ENCODE measurements at places on chromosomes 2 and 18.
A peak's percentile ranks its signal among the peaks of the same experiment; 100 is the strongest.

DNA sequence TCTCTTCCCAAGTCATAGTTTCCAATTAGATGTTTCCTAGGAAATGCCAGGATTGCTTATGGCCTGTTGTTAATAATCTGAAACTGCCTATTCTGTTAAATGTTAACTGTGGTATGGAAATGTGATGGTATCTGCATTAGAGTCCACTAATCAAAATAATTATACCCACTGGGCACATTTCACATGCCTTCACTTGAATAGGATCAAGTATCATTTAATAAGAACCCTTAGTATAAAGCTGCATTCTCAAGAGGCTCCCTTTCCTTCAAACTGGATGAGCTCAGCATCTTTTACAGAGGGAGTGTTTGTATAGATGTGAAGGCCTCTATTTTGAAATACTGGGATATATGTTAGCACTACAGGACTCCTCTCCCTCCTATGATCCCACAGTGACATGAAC is 477.2 kb upstream of the VRK2 start:
- no peak for DNase-seq

DNA sequence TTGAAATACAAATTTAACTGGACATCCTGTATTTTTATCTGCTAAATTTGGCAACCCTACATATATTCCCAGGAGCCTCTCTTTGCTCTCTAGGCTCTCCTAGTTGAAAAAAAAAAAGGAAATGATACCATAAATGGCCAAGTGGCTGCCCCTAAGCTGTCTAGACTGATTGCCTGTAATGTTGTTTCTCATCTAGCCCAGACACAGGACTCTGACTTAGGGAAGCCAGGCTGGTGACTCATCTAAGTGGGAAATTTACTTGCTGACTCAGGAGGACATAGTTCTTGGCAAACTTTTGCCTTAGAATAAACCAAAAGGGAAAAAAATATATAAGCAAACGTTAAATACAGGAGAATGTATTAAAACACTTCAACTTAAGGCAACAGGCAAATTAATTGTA is 14.6 kb upstream of the ITGAV start:
- DNase-seq: peak; percentile 44

GRCh38 chr2:27798948-27799645 is 27.6 kb downstream of the MRPL33 start:
- no peak for DNase-seq

- no peak for DNase-seq
These were observed 757.5 kb downstream of the DPP10 start for GRCh38 chr2:115199966-115200365.

DNA sequence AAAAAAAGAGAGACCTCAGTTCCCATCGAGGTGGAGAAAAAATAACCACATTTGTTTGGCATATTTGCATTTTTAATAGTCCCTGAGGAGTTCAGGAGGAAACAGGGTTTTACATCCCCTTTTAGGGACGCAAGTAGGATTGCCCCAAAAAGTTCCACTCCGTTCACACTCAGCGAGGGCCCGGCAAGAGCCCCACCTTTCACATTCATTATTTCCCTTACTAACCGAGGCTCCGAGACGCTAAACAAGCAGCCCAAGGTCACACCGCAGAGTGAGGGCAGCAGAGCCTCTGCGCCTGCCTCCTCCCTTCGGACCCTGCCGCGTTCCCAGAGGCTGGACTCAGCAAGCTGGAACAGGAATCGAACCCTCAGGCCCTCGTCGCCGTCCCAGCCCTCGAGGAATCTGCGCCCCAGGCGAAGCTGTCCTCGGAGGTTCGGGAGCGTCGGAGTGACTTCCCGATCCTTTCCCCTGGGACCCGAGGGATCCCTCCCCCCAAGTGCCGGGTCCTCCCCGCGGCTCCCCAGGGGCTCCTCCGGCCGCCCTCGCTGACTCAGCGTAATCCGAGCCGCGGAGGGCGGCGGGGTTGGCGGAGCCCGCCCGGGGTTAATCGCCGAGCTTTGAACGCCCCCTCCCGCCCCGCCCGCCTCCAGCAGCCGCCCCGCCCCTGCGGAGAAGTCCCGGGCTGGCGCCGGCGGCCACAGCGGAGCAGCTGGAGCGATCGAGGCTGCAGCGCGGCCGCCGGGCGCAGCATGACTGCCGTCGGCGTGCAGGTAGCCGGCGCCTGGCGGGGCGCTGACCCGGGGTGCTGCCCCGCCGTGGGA is at the start of gene TMEM37:
Gene TMEM37, plus strand, starts transcription at position 700 of the 821 bp plus-strand sequence. Its CDS starts 50 bp downstream, at position 750.
- no peak for DNase-seq

GRCh38 chr2:181955010-181955409 is 30.6 kb upstream of the PPP1R1C start:
- no peak for DNase-seq

DNA sequence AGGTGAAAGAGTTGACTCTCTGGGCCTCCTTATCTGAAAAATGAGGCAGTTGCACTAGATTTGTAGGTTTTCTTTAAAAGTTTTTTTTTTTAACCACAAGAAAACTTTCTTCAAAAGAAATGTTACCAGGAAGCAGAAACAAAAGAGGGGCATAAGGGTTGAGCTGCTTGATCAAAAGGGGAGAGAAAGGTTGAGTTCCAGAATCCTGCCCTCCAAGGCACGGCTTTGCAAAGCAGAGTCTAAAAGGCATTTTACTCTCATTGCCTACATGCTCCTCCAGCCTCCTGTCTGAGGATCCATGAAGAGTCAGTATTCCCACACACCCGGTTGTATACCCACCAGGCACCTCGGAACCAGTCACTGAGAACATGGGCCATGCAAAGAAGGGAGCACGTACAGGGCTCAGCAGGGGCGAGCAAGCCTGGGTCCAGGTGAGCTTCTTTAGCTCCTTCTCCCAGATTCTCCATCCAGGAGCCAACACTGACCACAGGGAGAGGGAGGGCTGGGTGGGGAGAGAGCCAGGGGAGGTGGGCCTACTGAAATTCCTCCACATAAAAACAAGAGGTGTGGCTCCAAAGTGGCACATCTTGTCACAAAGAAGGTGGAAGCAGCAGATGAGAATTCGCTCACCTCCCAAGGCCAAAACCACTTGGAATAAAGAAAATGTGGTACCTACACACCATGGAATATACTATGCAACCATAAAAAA is 116.0 kb upstream of the EPC2 start:
- DNase-seq: no peak

DNA sequence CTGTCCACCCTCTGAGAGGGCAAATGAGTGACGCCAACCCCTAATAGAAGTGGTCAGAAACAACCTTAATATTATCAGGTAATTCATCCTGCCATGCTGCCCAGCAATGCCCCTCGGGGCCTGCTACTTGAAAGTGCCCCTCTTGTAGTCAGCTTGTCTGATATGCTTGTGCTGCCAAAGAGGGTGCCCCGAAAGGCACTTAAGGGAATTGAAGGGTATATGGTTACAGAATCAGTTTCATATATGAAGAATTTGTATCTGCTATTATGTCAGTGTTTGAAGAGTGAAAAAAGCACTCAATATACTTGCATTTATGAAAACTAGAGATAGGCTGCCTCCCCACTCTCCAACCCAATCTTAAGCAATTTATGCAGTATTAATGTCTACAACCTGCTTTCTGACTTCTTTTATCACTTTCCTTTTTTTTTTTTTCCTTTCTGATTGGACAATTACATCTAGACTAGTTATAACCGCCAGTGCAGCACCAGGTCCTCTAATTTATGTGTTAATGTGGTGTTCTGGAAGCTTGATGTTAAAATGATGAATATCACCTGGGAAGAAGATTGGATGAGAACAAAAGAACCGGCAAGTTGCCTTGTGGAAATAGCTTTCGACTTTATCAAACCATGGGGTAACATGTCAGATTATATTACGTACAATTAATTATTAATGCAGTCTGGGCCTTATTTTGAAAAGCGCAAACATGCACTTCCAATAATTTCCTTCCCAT is 646.9 kb upstream of the ACVR2A start:
- DNase-seq: no peak

DNA sequence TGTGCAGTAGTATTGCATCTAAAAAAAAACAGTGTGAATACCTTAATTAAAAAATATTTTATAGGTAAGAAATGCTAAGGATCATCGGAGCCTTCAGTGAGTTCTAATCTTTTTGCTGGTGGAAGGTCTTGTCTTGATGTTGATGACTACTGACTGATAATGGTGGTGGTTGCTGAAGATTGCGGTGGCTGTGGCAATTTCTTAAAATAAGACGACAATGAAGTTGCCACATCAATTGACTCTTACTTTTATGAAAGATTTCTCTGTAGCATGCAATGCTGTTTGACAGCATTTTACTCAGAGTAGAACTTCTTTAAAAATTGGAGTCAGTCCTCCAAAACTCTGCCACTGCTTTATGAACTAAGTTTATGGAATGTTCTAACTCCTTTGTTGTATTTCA is 36.2 kb downstream of the GLS start:
- DNase-seq: no peak

DNA sequence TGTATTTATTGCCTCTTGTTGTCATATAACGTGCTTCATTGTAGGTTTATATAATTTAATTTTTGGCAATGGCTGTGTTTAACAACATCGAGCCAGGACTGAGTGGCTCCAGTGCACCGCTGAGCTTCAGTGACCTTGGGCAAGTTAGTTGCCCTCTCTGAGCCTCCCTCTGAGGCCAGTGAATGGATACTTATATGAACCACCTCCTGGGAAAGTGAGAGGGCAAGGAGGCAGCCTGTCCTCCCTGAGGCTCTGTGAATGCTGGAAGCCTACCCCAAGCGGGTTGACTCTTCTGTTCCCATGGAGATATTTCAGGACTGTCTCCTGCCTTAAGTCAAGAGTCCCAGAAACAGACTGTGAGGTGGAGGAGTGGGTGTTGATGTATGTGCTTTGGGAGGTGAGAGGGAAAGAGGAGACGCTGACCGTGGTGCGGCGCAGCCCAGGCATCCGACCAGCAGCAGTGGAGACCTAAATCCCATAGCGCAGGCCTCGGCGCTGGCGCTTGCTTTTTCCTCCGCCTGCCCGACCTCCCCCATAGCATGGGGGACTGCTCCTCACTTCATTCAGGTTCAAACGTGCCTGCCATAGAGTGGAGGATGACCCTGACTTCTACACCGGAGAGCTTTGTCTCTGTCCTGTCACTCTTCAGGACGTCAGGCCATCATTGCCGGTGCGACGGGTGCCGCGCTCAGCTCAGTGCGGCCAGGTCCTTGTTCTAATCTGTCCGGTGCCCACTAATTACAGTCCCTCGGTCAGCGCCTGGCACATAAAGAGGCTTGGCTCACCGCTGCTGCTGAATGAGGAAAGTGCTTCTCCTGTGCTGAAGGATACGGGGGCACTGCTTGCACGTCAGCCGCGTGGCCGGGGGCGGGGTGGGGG is 167.3 kb upstream of the HS6ST1 start:
- no peak for DNase-seq

GRCh38 chr18:47413327-47413726 is 161.9 kb upstream of the SKOR2 start:
- no peak for DNase-seq

DNA sequence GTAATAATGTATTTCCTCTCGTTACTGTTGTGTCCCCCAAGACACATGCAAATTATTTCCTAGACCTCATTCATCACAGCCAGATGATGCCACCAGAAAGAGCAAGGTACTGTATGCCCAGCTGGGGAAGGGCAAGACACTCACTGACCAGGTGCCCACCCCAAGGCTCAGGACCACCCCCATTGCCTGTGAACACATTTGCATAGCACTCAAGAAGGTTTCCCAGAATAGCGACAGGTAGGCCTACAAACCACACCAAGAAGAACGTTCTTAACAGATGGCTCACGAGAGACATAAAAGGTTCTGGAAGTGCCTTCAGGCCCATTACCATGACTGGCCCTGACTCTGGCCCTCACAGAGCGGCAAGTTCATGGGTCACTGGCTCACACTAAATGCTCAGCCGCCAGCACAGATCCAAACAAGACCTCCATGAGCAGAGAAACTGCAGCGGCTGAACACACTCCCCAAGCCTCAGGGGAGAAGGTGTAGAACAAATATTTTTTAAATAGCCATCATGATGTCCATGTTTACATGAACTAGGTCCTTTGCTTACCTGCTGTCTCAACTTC is 44.0 kb downstream of the FAM168B start:
- DNase-seq: no peak

GRCh38 chr2:223591596-223591995 is 10.6 kb downstream of the SCG2 start:
- DNase-seq: no peak

DNA sequence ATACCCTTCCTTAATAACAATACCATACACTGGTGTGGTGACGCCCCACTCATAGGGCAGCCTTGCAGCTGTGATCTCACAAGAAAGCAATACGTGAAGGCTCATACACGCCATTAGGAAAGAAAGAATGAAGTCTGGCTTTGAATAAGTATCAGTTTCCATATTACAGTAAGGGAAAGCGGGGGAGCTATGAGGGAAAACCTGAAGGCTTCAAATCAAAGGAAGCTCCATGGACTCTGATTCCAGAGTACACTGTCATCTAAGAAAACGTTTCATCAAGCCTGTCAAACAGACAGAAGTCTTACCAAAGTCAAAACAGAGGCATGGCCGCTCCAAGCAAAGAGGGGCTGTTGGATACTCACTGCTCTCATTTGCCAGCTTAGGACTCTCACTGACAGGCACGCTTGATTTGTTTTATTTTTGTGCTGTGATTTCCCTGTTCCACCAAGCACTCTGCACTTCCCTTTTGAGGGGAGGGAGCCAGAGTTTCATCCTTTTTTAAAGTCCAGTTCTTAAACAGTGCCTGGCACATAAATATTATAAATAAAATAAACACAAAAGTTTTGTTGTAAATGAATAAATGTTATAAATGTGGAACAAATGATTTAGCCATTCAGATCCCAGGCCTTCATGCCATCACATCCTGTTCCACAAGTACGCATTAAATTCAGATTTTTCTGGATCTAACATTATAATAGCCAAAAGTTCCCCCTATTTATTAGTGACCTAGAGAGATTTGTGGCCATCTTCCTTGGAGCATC is 221.2 kb downstream of the PIEZO2 start:
- no peak for DNase-seq

DNA sequence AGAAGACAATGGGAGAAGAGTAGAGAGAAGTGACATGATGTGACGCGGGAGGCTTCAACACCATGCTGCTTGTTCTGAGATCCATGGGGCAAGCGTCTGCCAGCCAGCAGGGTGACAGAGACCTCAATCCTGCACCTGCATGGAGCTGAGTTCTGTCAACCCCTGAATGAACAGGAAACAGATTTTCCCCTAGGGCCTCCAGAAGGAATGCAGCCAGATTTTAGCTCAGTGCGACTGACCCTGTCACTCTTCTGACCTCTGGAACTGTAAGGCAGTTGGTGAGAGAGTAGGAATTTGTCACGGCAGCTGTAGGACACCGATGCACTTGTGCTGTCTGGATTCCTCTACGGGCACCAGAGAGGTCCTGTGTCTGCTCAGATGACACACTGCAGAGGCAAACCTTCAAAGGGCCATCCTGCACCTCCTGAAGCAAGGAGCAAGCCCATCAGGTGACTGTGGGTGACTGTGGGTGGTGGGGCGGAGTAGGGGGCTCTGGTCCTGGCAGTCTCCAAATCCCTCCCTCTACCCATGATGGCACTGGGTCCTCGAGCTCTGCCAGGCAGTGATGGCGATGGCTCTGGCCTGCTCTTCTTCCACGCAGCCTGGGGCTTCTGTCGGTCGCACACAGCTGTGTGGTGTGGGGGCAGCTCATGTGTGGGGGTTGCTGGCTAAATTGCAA is 194.3 kb upstream of the TWIST2 start:
- DNase-seq: no peak

- no peak for DNase-seq
These were observed 284.1 kb downstream of the DSEL start for GRCh38 chr18:67232406-67232805.

GRCh38 chr2:162060532-162060931 is 13.5 kb downstream of the DPP4 start:
- no peak for DNase-seq
